ENCODE measurements at places on chromosomes 11 and 22.

DNA sequence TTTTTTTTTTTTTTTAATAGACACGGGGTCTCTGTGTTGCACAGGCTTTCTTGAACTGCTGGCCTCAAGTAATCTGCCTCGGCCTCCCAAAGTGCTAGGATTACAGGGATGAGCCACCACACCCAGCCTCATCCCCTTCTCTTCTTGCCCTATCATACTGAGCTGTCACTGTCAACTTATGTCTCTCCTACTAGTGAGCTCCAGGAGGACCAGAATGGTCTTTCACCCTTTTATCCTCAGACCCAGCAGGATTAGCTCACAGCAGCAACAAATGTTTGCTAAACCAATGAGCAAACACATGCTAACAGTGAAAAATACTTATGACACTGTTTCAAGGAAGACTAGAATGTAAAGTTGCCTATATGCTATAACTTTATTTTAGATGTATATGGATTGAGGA is 6.4 kb upstream of the NXF1 start:
- DNase-seq: no peak

DNA sequence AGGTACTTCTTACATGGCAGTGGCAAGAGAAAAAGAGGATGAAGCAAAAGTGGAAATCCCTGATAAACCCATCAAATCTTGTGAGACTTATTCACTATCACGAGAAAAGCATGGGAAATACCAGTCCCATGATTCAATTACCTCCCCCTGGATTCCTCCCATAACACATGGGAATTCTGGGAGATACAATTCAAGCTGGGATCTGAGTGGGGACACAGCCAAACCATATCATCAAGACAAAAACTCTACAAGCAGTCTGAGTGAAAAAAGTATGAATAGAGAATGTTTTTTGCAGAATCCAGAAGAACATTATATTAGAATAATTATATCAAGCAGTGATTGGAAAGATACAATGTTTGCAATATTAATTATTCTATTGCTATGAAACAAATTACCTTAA is 893.7 kb downstream of the FAM181B start:
- DNase-seq: no peak

DNA sequence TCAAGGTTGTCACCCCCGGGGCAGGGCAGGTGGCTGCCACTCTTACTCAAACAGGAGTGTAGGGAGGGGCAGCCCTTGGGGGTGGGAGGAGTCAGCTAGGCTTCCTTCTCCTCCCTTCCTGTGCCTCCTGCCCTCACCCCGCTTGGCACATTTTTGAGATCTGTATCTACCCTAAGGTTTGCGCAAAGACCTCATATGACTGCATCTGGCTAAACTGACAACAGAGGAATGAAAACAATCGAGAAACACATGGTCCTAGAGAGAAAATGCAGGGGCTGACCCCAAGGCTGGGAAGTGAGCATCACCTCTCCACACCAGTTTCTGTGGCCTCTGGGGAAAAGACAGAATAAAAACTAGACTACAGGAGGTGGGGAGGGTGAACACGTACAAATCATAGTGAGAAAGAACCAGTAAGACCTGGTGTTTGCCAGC is 28.1 kb downstream of the IGSF9B start:
- DNase-seq: no peak

GRCh38 chr11:35917676-35918075 is 26.2 kb upstream of the LDLRAD3 start:
- DNase-seq: no peak

GRCh38 chr11:60797846-60798630 is 12.9 kb downstream of the MS4A10 start:
- DNase-seq: no peak

- DNase-seq: no peak
Observed at GRCh38 chr11:94771390-94771789, 3.2 kb downstream of the AMOTL1 start.

GRCh38 chr11:83540112-83540675 is 254.0 kb upstream of the CCDC90B start:
- DNase-seq: no peak

DNA sequence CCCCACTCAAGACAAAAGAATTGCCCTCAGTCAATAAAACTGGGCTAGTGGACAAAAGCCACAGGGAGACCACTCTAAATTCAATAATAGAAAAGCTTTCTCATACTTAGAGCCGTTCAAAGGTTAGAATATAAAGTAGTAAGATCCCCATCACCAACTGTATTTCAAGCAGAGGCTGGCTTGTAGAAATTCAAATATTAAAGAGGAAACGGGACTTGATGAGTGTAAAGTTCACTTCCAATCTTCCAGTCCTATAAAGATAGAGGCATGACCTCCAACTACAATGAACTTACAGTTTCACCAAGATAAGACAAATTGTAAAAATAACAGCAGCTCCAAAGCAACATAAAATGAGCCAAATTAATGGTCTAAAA is 70.4 kb downstream of the CCDC34 start:
- DNase-seq: no peak

- no peak for DNase-seq
Observed at GRCh38 chr11:101053492-101053891, 76.1 kb downstream of the PGR start.

GRCh38 chr11:33721984-33722383 is 14.2 kb downstream of the CD59 start:
- no peak for DNase-seq

- no peak for DNase-seq
Observed at GRCh38 chr11:35103366-35104208, 35.4 kb upstream of the CD44 start.

DNA sequence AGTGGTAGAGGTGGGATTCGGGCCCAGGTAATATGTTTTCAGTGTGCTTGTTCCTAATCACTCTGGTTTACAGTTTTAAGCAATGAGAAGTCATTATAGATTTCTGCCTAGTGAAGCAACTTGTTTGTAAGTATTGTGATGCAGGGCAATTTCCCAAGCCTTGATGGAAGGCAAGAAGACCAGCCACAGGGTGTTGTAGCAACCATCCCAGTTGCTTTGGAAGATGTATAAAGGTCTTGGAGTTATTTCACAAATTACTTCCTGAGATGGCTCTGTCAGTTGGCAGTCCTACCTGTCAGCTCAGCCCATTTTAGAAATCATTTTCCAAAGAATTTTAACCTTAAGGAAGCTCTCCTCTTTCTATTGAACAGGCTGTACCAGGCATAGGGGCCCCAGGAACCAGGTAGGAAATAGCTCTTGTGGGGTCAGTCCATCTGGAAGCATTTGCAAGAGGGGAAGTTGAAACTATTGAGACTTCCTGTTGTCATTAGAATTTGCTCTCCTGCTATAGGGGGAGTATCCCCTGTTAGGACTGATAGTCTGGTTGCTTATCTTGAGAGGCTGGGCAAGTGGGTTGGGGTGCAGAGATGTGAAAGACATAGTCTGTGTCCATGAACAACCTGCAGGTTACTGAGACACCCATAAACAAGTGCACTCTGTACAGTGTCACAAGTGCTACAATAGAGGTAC is 47.9 kb downstream of the STIM1 start:
- DNase-seq: no peak

GRCh38 chr11:64044730-64045393 is 9.1 kb downstream of the FLRT1 start:
- DNase-seq: no peak

DNA sequence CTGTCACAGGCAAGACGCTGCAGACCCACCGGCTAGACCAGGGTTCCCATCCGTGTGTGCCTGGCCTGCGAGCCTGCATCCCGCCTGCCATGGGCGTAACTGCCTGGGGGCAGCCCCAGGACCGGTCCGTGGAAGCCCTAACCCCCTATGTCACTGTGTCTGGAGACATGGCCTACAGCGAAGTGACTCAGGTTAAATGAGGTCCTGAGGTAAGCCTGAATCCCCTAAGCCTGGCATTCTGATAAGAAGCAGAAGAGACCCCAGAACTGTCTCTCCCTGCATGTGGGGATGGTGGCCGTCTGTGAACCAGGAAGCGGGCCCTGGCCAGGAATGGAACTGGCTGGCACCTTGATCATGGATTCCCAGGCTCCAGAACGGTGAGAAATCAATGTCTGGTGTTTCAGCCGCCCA is 570.1 kb downstream of the BRD1 start:
- no peak for DNase-seq

DNA sequence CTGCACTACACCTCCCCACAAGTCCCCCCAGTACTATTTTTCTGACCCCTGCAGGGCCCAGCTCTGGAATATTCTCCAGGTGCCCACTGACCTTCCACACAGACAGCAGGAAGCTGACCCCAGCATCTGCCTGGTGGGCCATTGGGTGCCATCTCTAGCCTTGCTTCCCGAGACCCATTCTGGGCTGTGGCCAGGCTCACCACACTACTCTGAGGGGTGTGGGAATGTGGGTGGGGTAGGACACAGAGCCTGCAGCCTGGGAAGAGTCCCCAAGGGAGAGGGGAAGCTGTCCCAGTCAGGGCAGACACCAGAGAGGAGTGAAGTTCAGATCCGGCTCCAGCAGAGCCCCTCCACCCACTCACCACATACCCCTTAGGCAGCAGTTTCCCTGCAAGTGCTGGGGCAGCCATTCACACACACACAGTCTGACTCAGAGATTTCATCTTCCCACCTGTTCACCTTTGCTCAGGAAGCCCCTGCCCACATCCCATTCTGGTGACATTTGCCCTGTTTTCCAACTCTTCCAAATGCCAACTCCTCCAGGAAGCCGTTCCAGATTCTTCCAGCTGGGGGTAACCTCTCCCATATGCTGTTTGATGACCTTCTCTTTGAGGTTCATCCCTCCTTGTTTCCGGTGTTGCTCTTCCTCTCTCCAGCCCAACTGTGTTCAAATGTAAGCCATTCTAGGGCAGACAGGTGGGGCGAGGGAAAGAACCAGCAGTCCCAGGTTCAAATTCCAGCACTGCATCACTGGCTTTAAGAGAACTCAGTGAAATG is 1.9 kb downstream of the SLCO2B1 start:
- no peak for DNase-seq

GRCh38 chr11:81301166-81301830 is 1432.4 kb downstream of the FAM181B start:
- DNase-seq: no peak

- DNase-seq: no peak
Observed at GRCh38 chr11:68855205-68855981, 13.7 kb upstream of the CPT1A start.

DNA sequence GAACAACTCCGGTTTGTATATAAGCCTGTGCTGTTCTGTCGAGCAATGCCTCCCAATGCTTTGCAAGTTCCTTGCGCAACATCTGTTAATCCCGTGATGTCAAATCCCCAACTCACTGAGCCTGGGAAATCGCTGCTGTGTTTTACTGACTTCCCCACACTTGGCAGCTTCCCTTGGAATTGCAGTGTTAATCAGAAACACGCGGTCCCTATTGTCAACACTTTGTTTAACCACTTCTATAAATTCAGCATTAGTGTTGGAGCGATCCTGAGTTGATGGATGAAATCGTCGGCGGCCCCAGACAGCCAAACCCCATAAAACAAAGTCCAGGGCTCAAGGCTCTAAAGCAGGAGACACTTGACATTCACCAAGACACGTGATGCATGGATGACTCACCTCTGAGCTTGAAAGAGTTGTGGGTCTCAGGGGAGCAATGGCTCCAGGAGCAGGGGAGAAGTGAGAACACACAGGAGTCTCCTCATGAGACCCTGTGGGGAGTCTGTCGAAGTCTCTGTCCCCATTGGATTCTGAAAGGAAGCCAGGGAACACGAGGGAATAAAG is 555.3 kb downstream of the MIAT start:
- no peak for DNase-seq

GRCh38 chr11:27735281-27735680 is 35.0 kb upstream of the BDNF start:
- no peak for DNase-seq

DNA sequence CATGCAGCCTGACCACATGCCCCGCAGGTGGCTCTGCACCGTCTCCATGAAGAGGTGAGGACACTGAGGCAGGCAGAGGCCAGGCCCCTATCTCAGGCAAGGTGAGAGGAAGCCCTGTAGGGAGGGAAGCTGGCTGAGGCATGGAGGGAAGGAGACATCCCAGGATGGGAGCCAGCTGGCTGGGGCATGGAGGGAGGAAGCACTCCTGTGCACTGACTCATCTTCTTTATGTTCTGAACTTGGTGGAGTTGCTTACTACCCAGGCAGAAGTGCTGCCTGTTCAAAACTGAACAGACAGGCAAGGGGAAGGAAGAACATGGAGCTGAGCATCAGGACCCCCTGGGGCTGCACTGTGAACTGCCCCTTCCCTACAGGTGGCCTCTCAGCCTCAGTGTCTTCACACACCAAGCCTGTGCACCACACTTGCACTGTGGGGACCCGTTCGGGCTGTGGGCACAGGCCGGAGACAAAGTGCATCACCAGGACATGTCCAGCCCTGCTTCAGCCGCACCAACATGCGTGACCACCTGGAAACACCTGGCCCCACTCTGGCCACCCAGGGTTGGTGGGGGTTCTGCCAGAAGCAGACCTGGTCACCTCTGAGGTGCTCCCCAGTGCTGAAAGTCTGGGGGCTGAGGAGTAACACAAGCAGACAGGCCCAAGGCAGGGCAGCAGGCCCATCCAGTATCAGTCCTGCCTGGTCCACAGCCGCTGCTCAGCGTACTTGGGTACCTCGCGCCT is 55.5 kb downstream of the DGCR2 start:
- DNase-seq: no peak

DNA sequence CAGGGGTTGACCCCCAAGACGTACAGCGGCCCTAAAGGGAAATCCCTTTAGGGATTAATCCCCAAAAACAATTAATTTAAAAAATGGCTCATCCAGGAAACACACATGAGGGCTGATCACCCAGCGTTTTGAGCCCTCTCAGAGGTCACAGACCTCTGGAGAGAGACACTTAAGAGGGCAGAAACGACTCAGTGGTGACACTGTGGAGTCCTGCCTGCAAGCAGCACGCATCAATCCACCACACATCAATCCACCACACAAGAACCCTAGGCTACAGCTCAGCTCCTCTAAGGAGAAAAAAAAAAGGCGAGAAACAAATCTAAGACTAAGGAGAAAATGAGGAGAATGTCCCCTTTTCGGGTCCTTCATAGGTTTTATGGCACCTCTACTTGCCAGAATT is 12.5 kb upstream of the SELENOH start:
- no peak for DNase-seq

GRCh38 chr11:43316451-43316850 is 4.7 kb downstream of the API5 start:
- no peak for DNase-seq

GRCh38 chr11:112751329-112751728 is 209.9 kb upstream of the NCAM1 start:
- DNase-seq: peak; percentile 15

DNA sequence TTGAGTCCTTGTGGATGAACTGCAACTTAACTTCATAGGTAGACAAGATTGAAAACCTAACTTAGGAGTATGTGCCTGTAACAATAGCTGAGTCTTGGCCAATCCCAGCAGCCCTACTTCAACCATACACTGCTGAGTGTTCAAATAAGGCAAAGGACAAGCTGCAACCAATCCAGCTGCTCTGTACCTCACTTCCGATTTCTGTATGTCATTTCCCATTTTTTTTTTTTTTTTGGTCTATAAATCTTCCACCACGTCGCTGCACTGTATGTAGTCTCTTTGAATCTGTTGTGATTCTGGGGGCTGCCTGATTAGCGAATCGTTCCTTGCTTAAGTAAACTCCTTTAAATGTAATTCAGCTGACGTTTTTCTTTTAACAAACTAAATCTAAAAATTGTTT is 35.4 kb upstream of the FLI1 start:
- no peak for DNase-seq
